ENCODE measurements at places on chromosomes 13 and 19.

DNA sequence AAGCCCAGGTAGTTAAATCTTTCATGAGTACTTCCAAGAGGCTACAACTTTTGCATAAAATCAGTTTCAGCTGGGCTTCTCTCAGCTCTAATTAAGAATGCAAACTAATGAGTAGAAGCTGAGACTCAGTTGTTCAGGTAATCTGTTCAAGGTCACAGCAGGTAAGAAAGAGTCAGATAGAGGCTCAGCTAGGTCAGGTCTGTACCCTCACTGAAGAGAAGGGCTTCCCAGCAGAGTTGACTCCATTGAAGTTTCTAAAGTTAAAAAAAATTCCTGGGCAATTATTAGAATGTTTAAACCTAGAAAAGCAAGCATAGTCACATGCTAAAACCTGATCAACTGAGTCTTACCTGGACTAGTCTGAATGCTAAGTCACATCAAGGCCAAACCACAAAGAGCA lies 42.1 kb downstream of the ESD start:
- DNase-seq = no peak

GRCh38 chr13:80341756-80342370 lies 937 bp upstream of the SPRY2 start:
- peak; percentile 17 for DNase-seq

GRCh38 chr13:47046706-47047105 lies 149.9 kb upstream of the HTR2A start:
- no peak for DNase-seq

- no peak for DNase-seq
These were observed 119.1 kb downstream of the DLEU7 start for GRCh38 chr13:50724438-50724837.

- DNase-seq = no peak
These were observed 3.4 kb downstream of the SLITRK1 start for GRCh38 chr13:83878691-83879430.

DNA sequence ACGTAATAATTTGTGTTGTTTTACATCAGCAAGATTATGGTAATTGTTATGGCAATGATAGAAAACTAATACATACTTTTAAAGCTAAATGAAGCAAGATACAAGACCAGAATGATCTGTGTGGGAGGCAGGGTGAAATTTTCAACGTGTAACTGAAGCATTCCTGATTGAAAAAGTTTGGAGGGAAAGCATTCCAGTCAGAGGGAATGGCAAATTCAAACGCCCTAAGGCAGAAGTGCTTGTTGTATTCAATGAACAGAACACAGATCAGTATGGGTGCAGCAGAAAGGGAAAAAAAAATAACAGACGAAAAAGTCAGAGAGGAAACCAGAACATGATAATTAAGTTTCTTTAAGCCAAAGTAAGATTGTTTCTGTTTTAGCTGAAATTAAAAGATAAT lies 928.5 kb upstream of the SLITRK1 start:
- no peak for DNase-seq

DNA sequence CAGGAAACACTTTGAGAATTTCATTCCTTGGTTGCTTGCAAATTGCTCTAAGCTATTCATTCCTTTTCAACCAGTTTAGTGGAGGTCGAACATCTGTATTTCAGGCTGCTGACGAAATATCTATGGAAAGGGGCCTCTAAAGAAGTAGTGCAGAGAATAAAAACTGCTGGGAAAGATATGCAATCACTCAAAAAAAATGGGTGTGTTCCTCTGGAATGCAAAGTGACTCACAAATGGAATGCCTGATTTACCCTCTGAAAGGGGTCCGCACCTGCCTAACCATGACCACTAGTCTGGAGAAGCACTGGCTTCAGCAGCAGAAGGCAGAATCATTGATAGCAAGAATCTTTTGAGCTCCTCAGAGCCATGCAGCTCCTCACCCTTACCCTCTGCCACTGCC lies 129.4 kb downstream of the PCDH9 start:
- DNase-seq = no peak

DNA sequence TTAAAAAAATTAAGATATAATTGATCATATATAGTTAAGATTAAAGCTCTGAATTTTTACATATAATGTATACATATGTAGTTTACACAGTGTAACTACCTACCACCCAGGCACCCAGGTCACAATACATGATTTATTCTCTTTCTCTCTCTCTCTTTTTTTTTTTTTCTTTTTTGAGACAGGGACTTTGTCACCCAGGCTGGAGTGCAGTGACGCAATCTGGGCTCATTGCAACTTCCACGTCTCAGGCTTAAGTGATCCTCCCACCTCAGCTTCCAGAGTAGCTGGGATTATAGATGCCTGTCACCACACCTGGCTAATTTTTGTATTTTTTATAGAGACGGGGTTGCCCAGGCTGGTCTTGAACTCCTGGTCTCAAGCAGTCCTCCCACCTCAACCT lies 18.8 kb upstream of the CLASRP start:
- DNase-seq = no peak

DNA sequence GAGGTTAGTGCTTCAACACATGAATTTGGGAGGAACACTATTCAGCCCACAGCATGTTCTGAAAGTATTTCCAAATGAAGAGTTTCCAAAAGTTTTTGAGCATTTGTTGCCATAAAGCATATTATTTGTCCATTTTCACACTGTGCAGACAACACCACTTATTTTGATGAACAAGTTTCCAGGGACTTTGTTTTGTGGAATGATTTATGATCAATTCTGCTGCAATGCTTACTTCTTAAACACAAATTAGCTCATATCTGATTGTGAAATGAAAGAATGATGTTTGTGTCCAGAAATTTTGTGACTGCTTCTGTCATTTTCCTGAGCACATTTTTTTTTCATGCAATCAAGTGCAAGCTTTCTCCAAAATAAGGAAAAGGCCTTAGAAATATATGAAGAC lies 205.3 kb downstream of the RAP2A start:
- DNase-seq = no peak

DNA sequence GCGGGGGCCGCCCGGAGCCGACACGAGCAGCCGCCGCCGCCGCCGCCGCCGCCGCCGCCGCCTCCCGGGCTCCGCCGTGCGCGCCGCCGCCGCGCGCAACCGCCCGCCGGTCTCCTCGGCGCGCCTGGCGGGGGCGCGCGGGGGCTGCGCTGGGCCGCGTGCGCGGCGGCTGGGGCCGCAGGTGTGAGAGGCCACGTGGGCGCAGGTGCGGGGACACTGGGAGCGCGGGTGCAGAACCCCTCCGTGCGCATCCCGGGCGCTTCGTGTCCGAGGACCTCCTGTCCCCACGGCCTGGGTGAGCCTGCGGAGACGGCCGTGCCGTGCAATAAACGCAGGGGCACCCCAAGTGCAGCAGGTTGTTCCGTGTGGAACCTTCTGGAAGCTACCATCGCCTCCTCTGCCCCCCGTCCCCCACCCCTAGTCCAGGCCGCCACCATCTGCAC lies at the start of gene LINGO3:
Gene LINGO3, minus strand, starts transcription at position 41 of the 443 bp plus-strand sequence. CDS start 16,378 bp downstream, outside the sequence.
- DNase-seq = no peak

- DNase-seq = no peak
These were observed 21.6 kb upstream of the URAD start for GRCh38 chr13:28010046-28010445.

- no peak for DNase-seq
These were observed 12.0 kb downstream of the MLLT1 start for GRCh38 chr19:6267552-6268381.

- no peak for DNase-seq
These were observed 15.5 kb downstream of the LIPE start for GRCh38 chr19:42411581-42412178.

DNA sequence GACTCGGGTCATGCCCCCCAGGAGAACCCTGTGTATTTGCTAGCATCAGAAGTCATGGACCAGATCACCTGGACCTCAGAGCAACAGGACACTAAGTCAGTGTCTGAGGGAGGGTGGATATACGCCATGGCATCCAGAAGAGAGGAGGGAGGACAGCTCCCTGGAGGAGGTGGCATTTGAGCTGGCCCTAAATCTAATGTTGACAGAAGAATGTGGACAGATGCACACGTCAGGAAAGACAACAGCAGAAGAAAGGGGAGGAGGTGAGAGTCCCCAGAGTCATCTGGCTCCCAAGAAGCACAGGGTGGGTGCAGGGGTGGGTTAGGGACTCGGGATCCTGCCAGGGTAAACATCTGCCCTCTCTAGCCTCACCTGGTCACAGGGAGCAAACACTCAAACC lies 24.5 kb upstream of the CCNE1 start:
- no peak for DNase-seq

GRCh38 chr19:33947265-33947964 lies 150.7 kb downstream of the KCTD15 start:
- DNase-seq = no peak

DNA sequence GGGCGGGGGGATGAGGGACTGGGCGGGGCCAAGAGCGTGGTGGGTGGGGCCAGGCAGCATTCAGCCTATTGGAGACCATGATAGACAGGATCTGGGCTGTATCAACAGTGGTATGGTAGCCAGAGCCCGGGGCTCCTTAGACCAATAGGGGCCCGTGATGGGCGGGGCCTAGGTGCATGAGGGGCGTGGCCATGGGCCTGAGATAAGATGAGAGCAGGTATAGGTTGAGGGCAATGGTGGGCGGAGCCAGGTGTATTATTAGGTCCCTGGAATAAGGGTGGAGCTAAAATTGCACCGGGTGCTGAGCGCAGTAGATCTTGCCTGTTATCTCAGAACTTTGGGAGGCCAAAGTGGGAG lies 5.3 kb downstream of the ABCA7 start:
- DNase-seq = peak; percentile 90
